ENCODE measurements at places on chromosomes 6 and 20. TPM values are rescaled to one million over a fixed set of nuclear protein-coding genes. Genes with fewer than 3 reads are reported as not detected.

DNA sequence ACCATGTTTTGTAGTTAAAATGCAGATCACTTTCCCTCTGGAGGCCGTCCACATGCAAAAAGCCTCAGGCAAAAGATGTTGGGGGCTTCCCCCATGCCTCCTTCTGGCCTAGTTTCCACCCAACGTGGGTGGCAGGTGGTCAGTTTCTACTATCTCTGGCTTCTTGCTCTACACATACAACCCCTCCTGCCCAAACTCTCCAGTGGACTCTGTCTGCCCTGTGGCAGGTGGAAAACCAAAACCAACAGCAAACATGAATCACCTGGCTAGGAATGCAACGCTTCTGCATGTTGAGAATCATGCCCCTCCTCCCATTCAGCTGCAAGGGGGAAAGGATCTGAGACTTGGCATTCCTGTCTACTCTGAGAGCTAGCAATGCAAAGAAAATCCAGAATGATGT lies 94.8 kb downstream of the MBOAT1 start:
- no peak for DNase-seq

DNA sequence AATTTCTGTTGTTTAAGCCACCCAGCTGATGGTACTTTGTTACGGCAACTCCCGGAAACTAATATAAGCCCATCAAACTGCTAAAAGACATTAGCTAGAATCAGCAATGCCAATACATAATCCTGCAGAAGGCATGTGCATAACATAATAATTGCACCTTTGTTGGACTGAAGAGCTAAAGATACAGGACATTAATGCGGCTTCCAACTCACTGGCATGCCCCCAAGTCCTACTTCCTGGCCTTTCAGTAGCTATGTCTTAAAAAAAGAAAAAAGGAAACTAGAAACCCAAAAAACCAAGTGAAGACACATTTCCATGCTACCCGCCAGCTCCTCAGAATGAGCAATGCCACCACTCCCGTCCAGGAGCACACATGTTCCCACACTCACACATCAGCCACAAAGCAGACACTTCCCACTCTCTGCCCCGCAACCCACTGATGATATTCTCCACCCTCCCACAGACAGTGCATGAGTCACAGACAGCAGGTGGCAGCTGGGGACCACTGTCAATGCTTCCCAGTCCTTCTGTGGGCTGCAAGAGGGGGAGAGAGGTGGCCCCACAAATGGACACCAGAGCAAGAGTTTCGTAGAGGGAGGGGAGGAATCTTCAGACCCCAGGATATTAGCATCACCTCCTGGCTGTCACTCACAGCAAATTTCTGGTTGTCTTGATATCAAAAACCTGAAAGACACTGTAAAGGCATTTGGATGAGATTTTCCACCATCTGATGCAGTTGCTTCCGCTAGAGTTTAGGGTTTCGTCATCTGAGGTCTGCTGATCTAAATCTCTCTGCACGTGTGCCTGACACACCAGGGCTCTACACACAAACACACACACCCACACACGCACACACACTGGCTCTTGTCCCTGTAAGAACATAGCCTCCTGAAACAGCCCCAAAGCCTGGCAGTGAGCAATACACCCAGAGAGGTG lies 32.8 kb downstream of the GFOD1 start:
- DNase-seq = peak; percentile 79

DNA sequence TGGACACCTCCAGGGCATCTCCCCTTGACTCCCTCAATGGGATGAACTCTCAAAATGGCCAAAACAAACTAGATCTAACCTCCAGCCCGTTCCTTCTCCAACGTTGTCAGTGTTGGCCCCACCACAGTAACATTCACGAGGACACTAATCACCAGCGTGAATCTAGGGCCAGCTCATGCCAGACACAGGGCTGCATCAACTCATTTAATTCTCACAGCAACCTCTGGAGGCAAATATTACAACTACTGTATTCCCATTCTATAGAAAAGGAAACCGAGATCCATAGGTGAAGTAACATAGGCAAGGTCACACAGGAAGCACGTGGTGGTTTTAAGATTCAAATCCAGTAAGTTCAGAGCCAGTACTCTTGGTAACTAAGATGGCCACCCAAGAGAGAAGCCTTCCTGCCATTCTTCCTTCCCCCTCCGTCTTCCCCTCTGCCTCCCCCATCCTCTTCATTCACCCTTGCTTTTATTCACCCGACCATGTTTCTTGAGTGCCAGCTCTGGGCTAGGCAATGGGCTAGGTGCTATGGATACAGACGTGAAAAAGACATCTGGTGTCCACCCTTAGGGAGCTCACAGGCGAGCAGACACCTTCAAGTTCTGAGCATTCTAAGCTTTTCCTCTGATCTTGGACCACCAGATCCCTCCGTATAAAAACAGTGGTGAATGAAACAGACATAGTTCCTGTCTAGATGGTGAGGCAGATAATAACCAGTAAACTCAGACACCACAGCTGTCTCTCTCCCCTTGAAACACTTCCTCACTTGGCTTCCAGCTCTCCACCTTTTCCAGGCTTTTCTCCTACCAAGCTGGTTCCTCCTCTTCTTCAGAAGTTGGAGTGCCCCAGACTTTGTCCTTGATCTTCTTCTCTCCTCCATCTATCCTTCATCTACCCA lies 9.6 kb downstream of the CCM2L start:
- DNase-seq = no peak

DNA sequence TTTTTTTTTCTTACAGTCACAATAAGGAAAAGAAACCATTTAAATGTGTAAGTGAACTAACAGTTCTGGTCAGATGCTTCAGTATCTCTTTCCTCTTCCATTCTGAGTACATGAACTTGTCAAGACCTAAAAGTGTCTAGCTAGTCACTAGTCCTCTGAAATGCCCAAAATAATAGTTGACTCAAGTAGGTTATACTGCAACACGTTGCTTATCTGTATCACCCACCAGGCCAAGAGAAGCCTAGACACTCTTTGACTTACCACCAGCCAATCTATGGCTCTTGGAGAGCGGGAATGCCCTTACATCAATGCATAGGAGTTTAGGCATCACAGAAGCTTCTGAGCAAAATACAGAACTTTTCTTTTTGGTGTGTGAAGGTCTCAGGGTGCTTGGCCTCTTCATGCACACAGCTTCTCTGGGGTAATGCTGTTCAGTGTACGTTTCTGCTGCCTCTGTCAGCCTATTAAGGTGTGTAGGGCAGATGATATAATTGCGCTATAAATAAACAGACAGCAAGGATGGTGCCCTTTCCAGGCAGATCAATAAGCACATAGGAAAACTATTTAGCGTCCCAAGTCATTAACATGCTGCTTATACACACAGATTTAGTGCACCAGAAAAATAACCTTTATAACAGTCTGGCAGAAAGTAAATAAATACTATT lies 7.8 kb upstream of the GFOD1 start:
- DNase-seq = no peak

- no peak for DNase-seq
Observed at GRCh38 chr6:139778688-139779087, 404.2 kb upstream of the CITED2 start.

- DNase-seq = no peak
Observed at GRCh38 chr6:28334286-28335039, 1.5 kb downstream of the ZSCAN31 start.

Gene LSM14B
- 61.5 TPM for total RNA-seq

Gene KIAA1755
- total RNA-seq = not detected

Gene PACRG
- not detected for total RNA-seq

Gene C2
- 8.2 TPM for total RNA-seq

Gene FRK
- total RNA-seq = 0.05 TPM

All from naive thymus-derived CD4-positive, alpha-beta T cell (primary cell).